Stimulated activated CD4-positive, alpha-beta T cell treated with anti-CD3 and anti-CD28 coated beads, Interleukin-12 subunit alpha, Interleukin-12 subunit beta, amount 100 ng/mL, for 4 hours (primary cell): ENCODE measurements at places on chromosomes 1 and 21.

DNA sequence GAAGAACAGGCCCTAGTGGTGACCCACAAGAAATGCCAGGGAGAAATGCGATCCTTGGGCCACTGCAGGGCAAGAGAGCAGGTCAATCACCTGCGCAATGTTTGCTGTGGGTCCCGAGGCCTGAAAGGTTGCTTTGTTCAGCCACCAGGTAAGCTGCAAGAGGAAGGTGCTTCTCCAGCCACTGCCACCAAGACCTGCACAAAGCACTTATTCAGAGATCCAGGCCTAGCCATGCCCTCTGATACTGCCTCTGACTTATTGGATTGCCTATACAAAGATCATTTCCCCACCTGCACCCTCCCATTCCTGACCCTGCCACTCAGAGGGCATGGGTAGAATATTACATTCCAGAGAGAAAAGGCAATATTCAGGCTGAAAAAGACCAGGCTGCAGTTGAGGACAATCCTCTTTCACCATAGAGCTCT, 349.4 kb upstream of the NFIA start:
- no peak for DNase-seq

DNA sequence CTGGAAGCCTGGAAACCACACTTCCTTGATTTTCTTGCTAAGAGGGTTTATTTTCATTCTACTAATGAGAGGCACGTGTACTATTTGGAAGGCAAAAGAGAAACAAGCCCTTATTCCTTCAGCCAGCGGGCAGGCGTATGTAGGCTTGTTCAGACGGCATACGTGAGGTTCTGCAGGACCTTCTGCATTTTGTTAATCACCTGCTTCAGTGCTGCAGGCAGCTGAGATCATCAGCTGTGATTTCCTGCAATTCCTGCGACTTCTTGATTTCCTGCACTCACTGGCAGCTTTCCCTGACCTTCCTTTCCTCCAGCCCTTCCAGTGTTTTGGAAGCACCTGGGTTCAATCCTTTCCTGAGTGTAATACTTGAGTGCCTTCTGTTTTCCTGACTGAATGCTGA, 43.4 kb downstream of the TSNAX start:
- DNase-seq = no peak

DNA sequence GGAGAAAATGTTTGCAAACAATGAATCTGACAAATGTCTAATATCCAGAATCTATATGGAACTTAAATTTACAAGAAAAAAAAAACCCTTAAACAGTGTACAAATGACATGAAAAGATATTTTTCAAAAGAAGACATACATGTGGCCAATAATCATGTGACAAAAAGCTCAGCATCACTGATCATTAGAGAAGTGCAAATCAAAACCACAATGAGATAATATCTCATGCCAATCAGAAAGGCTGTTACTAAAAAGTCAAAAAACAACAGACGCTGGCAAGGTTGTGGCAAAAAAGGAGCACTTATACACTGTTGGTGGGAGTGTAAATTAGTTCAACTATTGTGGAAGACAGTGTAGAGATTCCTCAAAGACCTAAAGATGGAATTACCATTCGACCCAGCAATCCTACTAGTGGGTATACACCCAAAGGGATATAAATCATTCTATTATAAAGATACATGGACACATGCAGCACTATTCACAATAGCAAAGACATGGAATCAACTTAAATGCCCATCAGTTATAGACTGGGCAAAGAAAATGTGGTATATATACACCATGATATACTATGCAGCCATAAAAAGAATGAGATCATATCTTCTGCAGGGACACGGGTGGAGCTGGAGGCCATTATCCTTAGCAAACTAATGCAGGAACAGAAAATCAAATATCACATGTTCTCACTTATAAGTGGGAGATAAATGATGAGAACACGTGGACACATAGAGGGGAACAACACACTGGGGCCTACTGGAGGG, 123.2 kb downstream of the PTPRC start:
- no peak for DNase-seq

GRCh38 chr1:34328281-34328799, 151.6 kb downstream of the C1orf94 start:
- no peak for DNase-seq

DNA sequence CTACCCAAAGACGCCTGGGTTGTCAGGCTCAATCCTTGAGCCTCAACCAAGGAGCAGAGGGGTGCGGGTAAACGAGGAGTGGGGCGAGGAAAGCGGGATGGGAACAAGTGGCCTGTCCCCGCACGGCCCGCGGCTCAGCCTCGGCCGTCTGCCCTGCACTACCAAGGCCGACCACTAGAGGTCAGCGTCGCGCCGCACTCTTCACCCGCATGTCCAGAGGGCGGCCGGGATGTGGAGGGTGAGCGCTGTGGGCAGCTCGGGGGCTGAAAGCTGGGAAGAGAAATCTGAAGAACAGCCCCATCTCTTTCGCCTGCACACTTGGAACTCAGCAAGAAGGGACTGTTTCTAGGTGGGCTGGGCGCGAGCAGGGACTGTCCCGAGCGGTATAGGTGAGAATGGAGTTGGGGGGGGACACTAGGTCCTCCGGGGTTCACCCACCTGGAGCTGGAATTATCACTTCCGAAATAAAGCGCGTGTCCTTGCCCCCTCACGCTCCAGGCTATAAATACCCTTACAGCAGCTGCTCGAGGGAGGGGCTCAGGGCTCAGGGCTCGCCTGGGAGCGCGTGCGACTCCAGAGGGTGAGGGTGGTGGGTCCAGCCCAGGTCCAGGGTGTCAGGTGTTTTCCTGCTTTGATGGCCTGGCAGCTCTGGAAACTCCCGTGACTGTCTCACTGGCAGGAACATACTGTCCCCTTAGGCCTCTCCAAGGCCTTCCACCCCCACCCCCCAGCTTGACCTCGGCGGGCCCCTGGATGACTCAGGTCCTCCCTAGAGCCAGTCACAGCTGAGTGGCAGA, 9.8 kb downstream of the SLC30A2 start:
- DNase-seq = peak; percentile 79

GRCh38 chr1:156801409-156802121, 15.1 kb downstream of the SH2D2A start:
- no peak for DNase-seq

DNA sequence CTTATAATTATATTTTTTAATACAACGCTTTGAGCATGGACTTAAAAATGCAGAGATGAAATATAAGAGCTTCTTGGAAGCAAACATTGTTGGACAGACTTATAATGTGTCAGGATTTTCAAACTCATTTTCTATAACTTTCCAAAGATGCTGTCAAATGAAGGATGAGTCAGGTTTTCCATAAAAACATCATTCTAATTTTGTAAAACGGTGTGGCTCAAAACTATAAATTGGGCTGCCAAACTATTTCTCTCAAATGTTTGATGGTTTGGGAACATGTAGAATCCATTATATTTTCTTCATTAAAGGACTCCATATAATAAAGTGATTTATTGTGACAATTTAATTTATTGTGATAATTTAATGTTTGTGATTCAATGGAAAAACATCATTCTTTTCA, 511.2 kb downstream of the USP25 start:
- no peak for DNase-seq

DNA sequence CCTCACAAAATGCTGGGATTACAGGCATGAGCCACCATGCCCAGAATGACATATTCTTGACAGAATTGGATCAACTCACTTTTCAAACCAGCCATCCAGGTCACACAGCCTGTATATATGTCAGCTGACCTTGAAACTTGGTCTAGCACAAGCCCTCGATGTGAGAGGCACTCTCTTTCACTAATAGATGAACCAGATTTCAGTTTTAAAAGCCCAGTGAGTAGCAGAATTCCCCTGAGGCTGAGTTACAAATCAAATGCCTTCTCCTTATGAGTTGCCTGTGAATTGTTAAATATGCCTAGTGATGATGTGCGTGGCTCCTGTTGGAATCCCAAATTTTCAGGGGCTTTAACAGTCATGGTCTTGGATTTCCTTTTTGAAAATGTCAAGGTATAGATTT, 88.7 kb downstream of the CD247 start:
- DNase-seq = no peak

GRCh38 chr1:217138173-217138765, 415.0 kb upstream of the ESRRG start:
- no peak for DNase-seq

GRCh38 chr1:245873883-245874671, 633.0 kb downstream of the SMYD3 start:
- DNase-seq = no peak

GRCh38 chr1:95384567-95384966, 150.6 kb downstream of the RWDD3 start:
- no peak for DNase-seq
